ENCODE measurements at places on chromosomes 7 and 10. TPM values are rescaled to one million over a fixed set of nuclear protein-coding genes. Genes with fewer than 3 reads are reported as not detected.
A peak's percentile ranks its signal among the peaks of the same experiment; 100 is the strongest.

The HGF gene
- total RNA-seq, result 3.4 TPM

The LRRC4 gene
- total RNA-seq, result 1.0 TPM

The GJD4 gene
- not detected for total RNA-seq

The UCMA gene
- total RNA-seq, result not detected

The CDNF gene
- 0.56 TPM for total RNA-seq

DNA sequence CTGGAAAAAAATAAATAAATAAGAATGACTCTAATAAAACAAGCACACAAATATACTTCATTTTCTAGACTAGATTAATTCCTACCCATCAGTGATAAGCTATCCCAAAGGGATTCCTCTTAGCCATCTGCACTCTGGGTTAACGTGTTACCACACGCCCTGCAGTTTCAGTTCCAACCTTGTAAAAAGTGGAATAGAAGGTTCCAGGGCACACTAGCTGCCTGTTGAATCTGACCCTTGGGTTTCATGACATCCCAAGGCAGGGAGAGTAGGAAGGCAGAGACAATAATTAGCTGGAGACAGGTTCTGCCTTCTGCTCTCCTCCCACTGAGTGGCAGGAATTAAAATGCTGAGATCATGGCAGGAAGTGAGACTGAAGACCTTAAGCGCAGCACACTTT is 33.5 kb downstream of the SLC37A3 start:
- DNase-seq, result no peak

DNA sequence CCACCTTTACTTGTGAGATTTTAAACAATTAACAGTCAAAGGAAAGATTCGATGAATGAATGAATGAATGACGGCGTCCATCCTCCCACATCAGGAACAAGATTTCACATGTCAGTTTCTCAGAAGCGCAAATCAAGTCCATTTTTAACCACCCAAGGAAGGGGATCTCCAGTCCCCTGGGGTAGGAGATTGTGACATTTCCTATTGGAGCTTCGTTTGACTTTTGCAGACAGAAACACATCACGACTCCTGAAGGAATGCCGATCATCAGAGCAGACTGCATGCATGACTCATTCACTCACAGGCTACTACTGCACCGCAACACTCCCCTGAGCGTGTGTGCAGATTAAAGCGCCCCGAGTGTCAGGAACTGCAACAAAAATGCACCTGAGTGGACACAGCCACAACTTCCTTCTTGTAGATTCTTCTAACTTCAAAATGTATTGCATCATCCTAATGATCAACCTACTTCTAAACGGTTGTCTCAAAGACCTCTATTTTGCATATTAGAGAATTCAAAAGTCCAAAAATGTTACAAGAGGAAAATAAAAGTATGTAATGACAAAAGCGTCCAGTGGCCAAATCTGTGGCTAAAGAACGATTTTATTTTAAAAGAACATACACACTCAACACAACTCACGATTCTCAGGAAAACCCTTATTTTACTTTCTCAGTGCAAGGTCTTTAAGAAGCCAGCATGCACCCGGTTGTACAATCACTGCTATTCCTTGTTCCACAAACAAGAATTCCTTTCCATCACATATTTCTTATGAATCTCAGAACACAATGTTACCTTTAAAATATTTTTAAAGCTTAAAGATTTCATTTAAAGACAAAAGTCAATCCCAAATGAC is 172.6 kb downstream of the FAM107B start:
- peak; percentile 84 for DNase-seq

DNA sequence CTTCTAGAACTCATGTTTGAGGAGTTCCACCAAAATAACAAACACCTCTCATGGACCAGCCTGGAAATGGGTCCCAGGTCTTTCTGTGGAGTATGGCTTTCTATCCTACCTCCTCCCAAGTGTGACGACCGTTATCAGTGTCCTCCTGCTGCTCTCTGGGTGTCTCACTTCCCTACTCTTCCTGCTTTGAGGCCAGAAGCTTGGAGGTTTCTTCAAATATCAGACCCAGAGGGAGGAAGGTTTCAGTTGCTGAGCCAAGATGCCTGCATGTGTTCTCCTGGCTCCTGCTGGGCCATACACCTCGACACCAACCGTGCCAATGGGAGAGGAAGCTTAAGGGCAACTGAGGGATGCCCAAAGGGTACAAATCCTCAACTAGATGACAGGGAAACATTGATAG is 114.6 kb downstream of the WNT2 start:
- DNase-seq, result no peak

GRCh38 chr10:31343551-31343950 is 24.5 kb downstream of the ZEB1 start:
- no peak for DNase-seq

- DNase-seq, result peak; percentile 78
Observed at GRCh38 chr10:125868372-125868975, 12.6 kb downstream of the DHX32 start.

DNA sequence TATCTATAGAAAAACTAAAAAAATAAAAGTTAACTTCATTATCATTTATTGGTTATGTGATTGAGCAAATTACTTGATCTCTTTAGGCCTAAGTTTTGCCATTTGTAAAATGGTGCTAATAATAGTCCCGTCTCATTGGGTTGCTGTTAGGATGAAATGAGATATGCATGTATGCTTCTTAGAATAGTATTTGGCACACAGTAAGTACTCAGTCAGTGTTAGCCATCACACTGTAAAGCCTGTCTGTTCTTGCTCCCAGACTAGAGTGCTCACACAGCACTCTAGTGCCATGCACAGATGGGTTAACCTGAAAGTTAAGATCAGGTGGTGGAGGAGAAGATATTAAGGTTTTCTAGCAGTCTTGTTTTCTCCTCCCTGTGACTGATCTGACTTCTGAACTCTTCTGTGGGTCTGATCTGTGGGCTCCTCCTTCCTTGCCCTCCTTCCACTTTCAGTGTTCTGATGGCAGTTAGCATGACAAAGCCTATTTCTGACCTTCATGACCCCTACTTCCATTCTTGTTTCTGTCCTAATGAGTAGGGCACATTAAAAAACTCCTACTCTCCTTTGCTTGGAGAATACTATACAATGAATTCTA is 167.5 kb downstream of the RNLS start:
- no peak for DNase-seq
